ENCODE measurements at places on chromosomes 16 and 17.

GRCh38 chr16:83441517-83441916 lies 366.3 kb upstream of the HSBP1 start:
- DNase-seq: no peak

DNA sequence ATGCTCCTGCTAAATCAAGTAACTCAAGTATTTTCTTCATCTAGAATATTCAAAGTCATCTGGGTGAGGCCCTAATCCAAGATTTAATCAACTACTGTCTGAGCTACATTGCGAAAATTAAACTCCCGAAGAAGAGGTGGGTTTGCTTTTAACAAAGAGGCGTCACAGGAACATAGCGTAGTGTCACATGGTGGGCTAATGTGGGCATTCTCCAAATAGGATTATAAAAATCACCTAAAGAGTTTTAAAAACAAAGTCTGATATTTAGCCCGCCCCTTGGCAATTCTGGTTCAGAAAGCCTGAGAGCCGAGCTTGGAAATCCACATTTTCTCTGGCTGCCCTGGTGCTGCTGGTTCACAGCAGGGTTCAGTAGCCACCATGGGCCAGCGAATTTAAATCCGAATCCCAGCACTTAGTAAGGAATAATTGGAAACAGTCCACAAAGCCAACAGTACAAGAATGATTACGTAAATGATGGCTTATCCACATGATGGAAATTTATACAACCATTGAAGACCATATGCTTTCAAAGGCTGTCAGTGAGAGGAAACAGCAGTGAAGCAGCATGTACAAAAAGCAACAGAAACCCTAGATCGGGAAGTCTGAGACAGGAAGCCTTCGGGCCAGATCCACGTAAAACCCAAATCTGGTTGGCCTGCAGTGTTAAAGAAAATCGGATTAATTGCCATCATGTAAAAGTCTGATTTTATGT lies 8.8 kb downstream of the PMM2 start:
- no peak for DNase-seq

DNA sequence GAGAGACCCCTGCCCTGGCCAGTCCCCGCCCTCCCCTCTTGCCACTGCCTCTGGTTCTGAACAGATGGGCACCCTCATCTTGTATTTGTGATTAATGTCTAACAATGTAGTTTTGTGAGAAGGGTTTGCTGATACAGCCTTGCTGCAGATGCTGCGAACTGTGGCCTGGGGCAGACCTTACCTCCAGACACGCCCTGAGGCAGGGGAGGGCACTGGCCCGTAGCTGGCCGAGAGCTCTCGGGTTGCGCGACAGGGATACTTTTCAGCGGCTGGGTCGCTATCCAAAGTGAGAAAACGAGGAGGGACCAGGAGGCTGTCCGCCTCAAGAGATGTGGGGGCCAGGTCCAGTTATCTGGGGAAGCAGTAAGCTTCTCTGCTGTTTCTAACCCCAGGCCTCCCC lies 21.9 kb downstream of the STH start:
- DNase-seq: no peak

- peak; percentile 23 for DNase-seq
Measured at GRCh38 chr17:49819138-49819537, 28.7 kb downstream of the TAC4 start.

- no peak for DNase-seq
Measured at GRCh38 chr17:65332375-65332774, 195.2 kb downstream of the RGS9 start.

GRCh38 chr17:66507982-66508760 lies 205.8 kb downstream of the PRKCA start:
- no peak for DNase-seq

- DNase-seq: no peak
Measured at GRCh38 chr17:21382560-21383495, 6.7 kb downstream of the KCNJ12 start.

DNA sequence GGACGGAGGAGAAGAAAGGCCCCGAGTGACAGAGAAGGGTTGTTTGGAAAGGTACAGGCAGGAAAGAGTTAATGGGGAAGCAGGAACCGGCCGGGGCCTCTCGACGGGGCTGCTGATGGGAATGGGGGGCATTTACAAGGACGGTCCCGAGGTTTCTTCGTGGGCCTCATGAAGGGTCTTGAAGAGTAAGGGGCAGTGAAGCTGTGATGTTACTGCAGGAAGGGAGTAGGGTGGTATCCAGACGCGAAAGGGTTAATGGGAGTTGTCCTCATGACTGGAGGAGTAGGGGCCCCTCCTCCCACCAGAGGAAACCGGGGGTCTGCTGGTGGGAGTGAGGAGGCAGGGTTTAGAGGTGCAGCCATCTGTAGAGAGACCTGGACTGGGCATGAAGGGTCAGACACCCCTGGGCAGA lies 481 bp downstream of the PDK2 start:
- no peak for DNase-seq

- DNase-seq: peak; percentile 62
Measured at GRCh38 chr16:1102921-1103635, 7.0 kb upstream of the C1QTNF8 start.

GRCh38 chr17:67359960-67360791 lies 6.2 kb downstream of the PSMD12 start:
- DNase-seq: peak; percentile 66

GRCh38 chr16:22369221-22369811 lies 5.1 kb downstream of the CDR2 start:
- peak; percentile 40 for DNase-seq

- DNase-seq: no peak
Measured at GRCh38 chr16:48106446-48106845, 49.3 kb downstream of the ABCC12 start.

- DNase-seq: no peak
Measured at GRCh38 chr16:15049581-15050180, 6.2 kb downstream of the NTAN1 start.

- no peak for DNase-seq
Measured at GRCh38 chr16:87245511-87245910, 71.7 kb downstream of the C16orf95 start.

DNA sequence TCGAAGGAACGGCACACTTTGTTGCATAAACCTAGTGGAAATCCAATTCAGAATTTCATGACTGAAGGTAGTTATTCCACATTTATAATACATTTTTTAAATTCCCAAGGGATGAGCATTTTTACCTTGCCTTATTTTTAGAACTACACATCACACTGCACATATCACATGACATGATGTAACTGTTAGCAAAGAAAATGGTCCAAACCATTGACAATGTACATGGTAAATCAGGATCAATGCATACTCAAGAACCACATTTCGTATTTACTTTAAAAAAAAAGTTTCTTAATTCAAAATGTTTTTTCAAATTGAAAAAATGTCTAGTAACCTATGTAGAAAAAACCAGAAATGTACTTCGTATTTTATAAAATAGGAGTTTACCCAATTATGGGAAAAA lies 2.5 kb downstream of the KANSL1 start:
- DNase-seq: no peak

GRCh38 chr17:50203086-50203485 lies 1.7 kb upstream of the COL1A1 start:
- DNase-seq: no peak

DNA sequence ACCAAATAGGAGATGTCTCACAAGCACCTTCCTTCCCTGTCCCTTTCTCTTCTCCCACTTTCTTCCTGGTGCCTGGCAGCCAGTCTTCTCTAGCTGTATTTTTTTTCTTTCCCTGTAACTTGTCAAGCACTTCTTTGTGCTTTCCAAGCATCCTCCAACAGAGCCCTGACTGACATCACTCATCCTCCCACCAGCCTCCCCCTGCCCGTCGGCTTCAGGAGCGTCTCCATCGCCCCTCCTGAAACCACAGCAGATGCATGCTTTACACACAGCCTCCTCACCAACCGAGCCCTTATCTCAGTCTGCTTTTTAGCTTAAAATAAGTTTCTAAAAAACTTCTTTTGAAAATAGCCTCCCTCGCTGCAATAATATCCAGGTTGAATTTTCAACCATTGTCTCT lies 268.7 kb upstream of the CDH5 start:
- DNase-seq: no peak

DNA sequence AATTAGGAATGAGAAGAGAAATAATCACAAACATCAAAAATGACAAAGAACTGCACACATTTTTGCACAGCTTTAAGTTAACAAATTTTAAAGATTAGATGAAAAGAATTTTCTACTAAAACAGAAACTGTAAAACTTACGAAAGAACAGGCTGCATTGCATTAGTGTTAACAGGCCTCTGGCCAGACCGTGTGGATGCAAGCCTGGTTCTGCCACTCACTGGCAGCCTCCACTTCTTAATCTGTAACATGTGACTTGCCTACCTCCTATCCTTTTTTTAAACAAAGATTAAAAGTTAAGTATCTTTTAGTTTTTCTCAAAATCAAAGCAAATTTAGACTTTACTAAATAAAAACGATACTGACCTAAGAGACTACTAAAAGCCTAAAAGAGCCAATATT lies 37.5 kb downstream of the CREBBP start:
- no peak for DNase-seq

DNA sequence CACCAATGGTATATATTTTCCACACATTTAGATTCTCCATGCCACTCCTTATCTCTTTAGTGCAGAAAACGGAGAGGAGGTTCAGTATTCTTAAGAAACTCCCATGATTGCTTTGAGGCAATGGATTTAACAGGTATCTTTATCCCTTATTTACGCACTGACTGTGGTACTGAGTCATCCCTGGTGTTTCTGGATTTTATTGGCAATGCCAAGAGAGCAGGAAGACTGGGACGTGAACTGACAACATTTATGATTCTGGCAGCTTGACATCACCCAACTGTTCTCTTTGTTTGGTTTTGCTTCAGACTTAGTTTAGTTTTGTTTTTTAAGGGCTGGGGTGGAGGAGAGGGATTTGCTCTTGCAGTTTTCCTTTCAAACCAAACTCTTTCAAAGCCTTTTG lies 131.4 kb downstream of the WWOX start:
- no peak for DNase-seq

GRCh38 chr17:40820228-40820838 lies 2.1 kb downstream of the KRT10 start:
- no peak for DNase-seq

GRCh38 chr16:89055313-89055712 lies 38.3 kb upstream of the ACSF3 start:
- no peak for DNase-seq

- DNase-seq: peak; percentile 42
Measured at GRCh38 chr16:25126820-25127232, 15.3 kb downstream of the LCMT1 start.

DNA sequence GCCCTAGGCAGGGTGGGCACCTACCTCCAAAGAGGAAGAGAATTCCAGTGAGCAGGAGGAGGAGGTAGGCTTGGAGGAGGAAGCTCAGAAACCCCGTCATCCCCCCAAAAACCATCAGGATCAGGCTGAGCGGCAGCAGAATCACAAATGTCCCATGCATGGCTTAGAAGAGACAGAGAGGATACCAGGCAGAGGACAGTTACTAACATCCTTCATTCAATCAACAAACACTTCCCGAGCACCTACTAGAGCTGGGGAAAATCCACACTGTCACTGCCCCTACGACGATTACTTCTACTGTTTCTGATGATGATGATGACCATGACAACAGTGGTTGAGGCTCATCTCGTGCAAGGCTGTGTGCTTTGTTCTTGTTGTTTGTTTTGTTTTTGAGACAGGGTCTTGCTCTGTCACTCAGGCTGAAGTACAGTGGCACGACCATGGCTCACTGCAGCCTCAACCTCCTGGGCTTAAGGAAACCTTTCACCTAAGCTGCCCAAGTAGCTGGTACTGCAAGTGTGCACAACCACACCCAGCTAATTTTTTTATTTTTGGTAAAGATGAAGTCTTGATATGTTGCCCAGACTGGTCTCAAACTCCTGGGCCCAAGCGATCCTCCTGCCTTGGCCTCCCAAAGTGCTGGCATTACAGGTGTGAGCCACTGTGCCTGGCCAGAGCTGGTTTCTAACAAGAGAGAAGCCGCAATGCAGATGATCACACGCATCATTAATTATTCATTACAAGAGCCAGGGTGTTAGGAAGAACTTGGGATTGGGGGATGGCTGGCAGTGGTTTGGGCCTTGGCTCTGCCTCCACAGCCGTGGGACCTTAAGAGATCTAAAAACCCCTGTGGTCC lies 18.0 kb downstream of the TMEM114 start:
- DNase-seq: no peak

- DNase-seq: peak; percentile 31
Measured at GRCh38 chr16:69112285-69113129, 7.1 kb downstream of the HAS3 start.

DNA sequence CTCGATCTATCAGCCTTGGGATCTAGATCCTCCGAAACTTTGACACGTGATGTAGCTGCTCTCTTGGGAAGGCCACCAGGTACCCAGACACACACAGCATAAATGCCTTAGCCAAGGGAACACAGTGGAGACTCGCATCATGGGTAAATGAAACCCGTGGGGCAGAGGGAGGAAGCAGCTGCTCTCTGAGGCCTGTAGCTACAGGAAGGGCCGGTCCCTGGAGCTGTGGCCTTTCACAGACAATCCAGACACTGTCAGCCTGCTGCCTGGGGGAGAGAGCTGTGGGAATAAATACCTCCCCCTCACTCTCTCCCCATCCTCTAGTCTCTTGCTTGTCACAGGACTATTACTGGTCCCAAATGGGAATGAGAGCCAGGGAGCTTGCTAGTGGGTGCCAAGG lies 351.2 kb downstream of the UTP18 start:
- DNase-seq: no peak

DNA sequence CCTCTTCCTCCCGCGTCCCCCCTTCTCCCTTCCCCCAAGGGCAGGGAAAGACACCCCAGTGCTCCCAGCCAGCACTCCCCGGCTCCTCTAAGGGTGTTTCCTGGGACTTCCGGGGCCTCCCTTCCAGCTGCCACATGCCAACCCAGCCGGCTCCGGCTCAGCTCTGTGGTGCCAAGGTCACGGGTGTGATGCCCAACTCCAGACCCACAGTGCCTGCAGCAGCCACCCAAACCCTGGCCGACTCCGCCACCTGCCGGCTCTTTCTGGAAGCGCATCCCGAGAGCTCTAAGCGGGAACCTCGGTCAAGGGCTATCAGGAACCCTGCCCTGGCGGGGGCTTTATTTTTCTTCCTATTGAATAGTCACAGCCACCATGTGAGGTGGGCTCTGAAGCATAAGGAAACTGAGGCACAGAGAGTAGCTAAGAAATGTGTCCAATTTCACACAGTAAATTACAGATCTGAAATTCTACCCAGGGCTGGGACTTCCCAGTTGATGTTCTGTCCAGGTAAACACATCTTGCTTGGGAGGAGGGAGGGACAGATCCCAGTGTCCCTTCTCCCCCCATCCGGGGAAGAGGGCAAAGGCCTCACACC lies 3.3 kb upstream of the PPP1R1B start:
- DNase-seq: peak; percentile 88

- DNase-seq: no peak
Measured at GRCh38 chr16:3529175-3529574, 28.4 kb downstream of the CLUAP1 start.

Data from CD4-positive, alpha-beta T cell treated with Interleukin-15 for 4 hours (primary cell).